ENCODE measurements at places on chromosomes 16 and 17.
A peak's percentile ranks its signal among the peaks of the same experiment; 100 is the strongest.

GRCh38 chr17:80663781-80664206 lies 119.2 kb downstream of the RPTOR start:
- no peak for DNase-seq

DNA sequence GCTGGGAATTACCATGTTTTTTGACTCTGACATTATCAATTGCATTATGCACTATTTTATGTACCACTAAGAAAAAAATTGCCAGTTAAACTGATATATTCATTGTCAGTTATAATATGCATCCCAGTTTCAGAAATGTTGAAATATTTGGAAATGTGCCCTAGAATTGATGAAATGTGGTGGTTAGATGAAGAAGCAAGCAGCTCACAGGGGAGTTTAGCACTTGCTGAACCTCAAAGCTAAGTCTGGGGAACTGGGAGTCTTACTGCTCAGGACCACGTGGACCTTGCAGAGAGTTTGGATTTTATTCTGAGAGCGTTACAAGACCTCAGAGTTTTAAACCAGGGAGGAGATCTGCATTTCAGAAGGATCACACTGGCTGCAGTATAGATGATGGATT lies 67.9 kb downstream of the TNRC6C start:
- DNase-seq, result no peak

DNA sequence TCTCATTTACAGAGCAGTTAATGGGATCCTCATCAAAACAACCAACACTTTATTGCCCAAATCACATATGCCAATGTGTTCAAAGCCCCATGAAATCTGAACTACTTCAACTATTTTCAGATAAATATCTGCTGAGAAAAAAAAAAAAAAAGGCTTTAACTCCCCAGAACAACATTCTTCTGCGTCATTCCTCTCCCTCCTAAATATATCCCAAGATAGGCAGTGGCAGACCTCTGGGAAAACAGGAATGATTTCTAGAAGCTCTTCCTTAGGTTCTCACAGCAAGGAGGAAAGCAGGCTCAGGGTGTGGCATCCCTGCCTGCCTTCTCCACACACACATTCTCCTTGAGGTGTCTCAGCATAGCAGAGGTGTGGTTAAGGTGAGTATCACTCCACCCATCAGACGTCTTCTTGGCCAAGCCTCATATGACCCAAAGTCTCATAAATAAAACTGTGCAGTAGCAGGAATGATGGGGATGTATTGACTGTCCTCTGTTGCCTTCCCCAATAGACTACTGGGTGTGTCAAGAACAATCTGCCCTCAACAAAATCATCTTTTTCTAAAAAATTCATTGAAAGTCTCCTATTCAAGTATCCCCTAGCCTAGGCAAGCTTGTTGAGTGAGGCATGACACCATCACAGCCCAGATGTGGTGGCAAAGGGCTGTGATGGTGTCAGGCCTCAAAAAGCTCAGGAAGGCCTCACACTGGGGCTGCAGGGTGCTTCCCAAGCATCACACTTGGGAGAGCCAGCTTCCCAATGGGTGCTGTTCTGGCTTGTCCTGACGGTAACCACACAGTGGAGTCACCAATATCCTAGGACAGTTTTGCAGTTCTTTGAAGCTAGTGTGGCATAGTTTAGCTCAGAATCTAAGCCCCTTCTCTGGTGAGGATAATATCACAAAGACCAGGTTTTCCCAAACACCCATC lies 135.4 kb upstream of the SOX9 start:
- DNase-seq, result no peak

DNA sequence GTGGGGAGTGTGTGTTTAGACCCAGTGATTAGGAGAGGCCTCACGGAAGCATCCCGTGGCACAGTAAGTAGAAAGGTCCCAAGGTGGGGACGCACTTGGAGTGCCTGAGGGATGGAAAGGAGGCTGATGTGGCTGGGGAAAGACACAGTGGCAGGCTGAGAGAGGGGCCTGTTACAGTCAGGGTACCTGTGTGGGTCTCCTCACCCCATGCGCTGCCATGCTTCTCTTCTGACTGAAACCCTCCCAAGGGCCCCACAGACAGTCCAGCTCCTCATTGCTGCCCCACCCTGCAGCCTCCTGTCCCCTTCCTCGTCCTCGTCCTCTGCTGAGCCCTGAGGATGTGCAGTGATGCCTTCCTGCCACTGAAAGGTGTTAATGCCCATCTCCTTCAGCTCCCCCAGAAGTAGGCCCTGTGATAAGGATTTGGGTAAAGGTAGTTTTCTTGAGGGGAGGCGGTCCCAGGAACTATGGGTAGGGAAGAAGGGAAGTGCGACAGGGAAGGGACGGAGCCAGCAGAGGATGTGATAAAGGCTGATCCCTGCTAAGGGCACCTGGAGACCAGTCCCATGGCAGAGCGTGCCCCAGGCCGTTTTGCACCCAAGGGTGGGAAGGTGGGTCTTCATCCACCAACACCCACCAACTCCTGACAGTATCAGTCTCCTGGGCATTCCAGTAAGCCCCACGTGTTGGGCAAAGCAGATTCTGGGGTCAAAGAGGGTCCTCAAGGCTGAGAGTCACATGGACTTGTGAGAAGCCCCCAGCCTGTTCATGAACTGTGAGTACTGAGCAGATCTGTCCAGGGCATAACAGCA lies 237.2 kb downstream of the GSG1L start:
- no peak for DNase-seq

GRCh38 chr16:1645914-1646525 lies 32.1 kb upstream of the JPT2 start:
- DNase-seq, result peak; percentile 21

GRCh38 chr17:49901460-49902331 lies 53.8 kb upstream of the TAC4 start:
- DNase-seq, result no peak

GRCh38 chr17:77494664-77495435 lies 354.1 kb downstream of the SEC14L1 start:
- DNase-seq, result peak; percentile 79

DNA sequence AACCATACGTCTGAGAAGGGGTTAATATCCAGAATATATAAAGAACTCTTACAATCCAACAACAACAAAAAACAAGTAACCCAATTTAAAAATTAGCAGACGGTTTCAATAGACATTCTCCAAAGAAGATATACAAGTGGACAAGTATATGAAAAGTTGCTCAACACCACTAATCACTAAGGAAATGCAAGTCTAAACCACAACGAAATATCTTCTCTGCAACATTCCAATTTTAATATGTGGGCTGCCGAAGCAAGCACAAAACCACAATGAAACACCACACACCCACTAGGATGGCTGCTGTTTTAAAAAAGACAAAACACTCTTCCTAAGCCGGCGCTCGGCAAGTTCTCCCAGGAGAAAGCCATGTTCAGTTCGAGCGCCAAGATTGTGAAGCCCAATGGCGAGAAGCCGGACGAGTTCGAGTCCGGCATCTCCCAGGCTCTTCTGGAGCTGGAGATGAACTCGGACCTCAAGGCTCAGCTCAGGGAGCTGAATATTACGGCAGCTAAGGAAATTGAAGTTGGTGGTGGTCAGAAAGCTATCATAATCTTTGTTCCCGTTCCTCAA lies 5.9 kb upstream of the SLC13A2 start:
- no peak for DNase-seq

GRCh38 chr17:6755731-6756184 lies at the start of gene XAF1:
TSS of gene XAF1 (plus strand) at chr17:6756046. CDS start at chr17:6756079, 33 bp downstream.
- peak; percentile 61 for DNase-seq

- DNase-seq, result no peak
Observed at GRCh38 chr17:16934836-16935235, 37.1 kb downstream of the TNFRSF13B start.

DNA sequence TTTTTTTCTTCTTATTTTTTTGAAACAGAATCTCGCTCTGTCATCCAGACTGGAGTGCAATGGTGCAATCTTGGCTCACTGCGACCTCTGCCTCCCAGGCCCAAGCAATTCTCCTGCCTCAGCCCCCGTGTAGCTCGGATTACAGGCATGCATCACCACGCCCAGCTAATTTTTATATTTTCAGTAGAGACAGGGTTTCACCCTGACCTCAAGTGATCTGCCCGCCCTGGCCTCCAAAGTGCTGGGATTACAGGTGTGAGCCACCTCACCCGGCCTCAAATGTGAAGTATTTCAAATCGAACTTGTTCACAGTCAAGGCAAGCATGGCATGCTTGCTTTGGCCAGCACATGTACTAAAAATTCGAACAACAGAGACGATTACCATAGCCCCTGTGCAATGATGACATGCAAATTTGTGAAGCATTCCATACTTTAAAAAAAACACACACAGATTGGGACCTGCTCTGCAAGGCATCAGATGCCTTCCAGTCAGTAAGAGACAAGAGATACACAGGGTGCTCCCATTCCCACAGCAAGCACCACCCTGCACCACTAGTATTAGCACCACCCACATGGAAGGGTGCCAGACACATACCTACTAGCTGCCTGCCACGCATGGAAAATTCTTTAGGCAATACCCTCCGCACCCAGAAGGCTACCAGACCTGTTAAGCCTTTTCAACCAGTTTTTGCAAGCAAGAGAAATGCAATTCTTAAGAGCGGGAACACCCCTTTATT lies 47.2 kb downstream of the ANKRD11 start:
- DNase-seq, result no peak

GRCh38 chr17:74430385-74430705 lies 1.5 kb upstream of the GPRC5C start:
- no peak for DNase-seq
